ENCODE measurements at places on chromosomes 6 and 20.

DNA sequence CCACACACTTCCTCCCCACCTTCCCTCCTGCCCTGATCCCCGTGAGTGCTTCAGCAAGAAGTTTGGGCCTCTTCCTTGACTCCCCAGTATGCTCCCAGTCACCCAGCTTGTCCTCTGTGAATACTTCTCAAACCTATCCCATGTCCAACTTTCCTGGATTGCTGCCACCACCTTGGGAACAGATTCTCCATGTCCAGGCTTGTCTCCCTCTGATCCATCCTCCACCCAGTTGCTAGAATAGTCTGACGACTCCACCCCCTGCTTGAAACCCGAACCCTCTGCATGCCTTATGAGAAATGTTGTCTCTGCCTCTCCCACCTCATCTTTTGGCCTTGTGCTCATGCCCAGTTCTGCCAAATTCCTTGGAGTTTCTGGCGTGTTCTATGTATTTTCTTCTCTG lies 108.0 kb downstream of the PPP1R14C start:
- DNase-seq: peak; percentile 56

GRCh38 chr6:74597266-74597665 lies 608.6 kb downstream of the COL12A1 start:
- no peak for DNase-seq

DNA sequence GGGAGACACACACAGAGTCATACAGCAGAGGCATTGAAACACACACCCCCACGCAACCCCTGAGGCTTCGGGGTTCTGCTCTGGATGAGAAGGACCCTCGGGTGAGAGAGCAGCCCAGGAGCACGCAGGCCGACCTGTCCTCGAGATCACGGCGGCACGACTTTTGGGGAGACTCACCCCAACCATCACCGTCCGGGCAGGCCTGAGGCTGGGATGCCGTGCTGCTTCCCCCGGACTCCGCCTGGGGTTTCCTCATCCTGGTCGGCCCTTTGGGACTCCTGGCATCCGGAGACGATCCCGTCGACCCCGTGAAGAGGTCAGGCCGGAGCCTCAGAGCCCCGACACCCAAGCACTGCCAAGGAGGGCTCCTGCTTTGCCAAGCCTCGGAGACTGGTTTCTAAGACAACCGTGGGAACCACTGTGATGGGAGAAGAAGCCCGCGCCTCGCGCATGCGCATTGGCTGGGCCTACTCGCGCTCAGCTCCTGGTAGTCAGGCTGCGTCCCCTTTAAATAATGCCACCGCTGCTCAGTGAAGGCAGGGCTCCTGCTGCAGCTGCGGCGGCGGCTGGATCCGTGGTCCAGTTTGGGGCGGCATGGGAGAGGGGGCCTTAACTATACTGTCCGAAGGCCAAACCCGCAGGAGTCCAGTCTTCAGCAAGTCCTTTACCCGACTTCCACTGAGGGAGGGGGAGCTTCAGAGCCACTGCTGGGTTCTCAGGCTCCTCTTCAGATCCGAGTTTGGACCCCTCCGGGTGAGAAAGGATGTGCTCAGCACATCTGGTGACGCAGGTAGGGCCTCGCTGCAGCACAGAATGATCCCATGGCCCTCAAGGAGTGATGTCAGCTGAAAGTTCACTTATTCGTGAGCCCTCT lies 171.4 kb upstream of the ZNF337 start:
- DNase-seq: peak; percentile 4

DNA sequence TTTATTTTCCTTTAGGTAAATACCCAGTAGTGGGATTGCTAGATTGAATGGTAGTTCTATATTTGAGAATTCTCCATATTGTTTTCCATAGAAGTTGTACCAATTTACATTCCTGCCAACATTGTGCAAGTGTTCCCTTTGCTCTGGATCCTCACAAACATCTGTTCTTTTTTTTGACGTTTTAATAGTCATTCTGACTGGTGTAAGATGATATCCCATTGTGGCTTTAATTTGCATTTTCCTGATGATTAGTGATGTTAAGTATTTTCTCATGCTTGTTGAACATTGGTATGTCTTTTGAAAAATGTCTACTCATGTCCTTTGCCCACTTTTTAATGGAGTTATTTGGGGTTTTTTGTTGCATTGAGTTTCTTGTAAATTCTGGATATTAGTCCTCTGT lies 85.6 kb downstream of the UBE3D start:
- no peak for DNase-seq

- no peak for DNase-seq
These were observed 26.7 kb downstream of the AKAP7 start for GRCh38 chr6:131161987-131162386.

GRCh38 chr6:89483111-89483720 lies 50.3 kb downstream of the ANKRD6 start:
- DNase-seq: peak; percentile 39

DNA sequence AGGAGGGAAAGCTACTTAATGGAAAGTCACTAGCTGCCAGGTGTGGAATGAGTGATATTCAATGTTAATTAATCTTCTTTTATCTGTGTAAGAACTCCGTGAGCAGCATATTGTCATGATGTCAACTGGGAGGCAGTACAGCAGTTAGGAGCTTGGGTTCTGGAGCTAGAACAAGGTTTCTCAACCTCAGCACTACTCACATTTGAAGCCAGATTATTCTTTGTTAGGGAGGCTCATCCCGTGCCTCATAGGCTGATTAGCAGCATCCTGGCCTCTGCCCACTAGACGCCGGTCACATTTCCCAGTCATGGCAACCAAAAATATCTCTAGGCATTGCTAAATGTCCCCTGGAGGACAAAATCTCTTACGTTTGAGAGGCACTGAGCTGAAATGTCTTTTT lies 41.2 kb downstream of the BCAS1 start:
- DNase-seq: no peak

- DNase-seq: no peak
These were observed 13.6 kb downstream of the GSTA2 start for GRCh38 chr6:52749556-52750152.

All from NCI-H187 treated with DMSO at 0.1 percent for 48 hours (cell line).